ENCODE measurements at places on chromosomes 12 and 14.

DNA sequence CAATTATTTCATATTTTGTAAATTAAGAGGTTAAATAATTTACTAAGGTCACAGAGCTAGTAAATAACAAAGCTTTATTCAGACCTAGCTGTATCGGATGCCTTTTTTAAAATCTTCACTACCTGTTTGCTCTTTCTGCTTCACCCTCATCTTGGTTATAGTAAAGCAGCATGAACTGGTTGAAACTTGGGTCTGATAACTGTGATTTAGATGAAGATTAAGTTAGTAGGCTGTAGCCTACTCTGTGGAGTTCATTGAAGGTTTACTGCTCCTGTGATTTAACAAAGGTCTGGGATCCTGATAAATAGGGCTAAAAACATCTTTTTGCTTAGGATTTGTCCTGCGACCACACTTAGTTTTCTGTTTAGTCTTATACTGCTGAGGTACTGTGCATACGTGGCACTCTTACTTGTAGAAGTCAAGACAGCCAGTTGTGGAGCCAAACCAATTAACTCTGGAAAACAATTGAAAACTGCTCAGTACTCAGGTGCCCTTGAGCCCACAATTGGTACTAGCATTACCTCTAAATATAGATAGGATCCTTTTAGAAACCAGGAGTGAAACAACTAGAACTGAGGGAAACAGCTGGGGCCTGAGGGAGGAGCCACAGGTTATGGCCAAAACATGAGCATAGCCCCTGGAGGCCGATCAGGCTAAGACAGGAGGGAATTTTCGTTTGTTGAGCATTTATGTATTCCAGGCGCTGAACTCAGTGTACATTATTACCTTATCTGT is 2.3 kb downstream of the SPATS2 start:
- no peak for DNase-seq

- no peak for DNase-seq
Observed at GRCh38 chr12:3092764-3093163, 15.6 kb downstream of the TSPAN9 start.

DNA sequence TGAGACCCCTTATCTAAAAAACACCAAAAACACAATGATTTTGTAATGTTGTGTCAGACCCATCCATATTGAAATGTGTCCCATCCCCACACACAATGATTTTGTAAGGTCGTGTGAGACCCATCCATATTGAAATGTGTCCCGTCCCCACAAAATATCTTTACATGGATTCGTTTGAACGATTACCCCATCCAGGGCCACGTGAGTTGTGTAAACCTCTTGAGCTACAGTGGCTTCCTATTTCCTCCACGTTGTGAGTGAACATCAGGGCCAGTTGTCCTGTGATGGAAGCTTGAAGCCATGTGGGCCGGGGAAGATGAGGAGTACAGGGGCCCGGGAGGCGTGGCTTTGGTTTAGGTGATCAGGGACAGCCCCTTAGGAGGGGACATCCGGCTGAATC is 27.0 kb upstream of the ULK1 start:
- no peak for DNase-seq

DNA sequence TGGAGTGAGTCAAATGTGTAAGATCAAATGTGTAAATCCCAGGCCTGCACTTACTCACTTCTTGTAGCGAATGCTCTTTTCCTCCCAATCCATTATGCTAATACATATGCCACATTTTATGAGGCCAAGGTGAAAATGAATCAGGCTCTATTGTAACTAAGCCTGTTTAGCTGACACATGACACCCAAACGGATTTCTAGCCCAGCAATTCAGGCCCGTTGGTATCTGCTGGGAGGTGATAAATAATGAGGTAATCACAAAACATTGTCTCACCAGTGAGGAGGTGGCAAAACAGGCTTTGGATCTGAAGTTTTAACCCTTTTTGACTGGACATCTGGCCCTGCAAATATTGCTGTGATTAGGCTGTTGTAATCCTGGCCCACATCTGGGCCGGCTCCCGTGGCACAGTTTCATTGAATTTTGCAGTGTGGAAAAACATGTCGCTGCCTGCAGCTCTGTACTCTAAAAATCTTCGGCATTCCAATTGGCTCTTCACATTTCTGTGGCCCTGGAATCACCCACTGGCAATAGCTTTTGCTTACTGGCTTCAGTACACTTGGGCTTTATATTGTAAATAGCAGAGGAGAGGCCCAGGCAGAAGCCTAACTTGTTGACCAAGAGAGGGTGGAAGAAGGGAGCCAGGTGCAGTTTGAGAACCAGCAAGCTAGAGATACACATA is 106.1 kb downstream of the PAX9 start:
- peak; percentile 38 for DNase-seq

- no peak for DNase-seq
Observed at GRCh38 chr12:45582986-45583659, 146.4 kb upstream of the ARID2 start.

DNA sequence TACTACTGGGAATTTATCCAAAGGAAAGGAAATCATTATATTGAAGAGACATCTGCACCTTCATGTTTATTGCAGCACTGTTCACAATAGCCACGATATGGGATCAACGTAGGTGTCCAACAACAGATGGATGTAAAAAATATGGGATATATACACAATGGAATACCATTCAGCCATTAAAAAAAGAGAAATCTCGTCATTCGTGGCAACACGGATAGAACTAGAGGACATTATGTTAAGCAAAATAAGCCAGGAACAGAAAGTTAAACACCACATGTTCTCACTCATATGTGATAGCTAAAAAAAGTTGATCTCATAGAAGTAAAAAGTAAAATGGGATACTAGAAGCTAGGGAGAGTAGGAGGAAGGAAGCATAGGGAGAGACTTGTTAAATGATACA is 82.9 kb upstream of the CLMN start:
- no peak for DNase-seq

DNA sequence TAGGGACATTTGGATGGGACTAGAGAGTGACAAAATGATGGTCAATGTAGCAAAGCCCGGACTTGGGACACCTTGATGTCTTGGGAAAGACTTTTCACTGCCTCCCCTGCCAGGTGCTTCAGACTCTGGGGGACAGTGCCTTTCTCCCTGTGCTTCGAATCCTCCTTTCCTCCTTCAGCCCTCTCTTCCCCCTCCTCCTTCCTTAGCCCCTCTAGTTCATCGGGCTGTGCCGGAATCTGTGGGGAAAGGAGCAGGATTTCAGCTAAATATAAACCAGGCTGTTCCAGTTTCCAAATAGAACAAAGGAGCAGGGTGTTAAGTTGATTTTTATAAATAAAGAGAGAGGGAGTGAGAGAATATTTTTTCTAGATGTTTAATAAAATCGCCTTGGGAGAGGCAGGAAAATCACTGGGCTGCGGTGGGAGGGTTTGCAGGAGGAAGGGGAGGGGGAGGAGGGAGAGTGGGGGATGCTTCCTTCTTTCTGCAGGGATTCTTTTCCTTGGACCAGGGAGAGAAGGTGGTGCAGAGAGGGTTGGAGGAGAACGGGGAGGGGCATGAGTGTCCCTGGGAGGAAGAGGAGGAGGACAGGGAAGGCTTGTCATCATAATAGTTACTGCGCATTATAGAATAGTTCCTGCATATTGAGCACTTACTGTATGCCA is 21.3 kb upstream of the CABP1 start:
- no peak for DNase-seq

DNA sequence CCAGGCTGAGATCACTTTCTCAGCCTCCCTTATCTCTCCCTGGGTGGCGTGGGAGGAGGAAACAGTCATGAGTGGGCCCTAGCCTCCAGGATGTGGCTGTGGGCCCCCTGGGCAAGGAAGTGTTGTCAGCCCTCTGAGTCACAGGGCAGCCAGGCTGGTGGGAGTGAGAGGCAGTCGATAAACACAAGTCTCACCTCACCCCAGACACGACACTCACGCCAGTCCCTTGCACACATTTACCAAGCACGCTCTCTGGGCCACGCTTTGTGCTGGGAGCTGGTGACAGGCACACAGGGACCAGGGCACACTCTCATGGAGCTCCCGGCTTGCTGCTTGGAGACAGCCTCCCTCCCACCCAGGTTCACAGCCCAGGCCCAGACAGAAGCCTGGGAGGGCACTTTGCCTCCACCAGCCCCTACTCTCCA is 1.9 kb upstream of the KRT79 start:
- DNase-seq, result no peak

DNA sequence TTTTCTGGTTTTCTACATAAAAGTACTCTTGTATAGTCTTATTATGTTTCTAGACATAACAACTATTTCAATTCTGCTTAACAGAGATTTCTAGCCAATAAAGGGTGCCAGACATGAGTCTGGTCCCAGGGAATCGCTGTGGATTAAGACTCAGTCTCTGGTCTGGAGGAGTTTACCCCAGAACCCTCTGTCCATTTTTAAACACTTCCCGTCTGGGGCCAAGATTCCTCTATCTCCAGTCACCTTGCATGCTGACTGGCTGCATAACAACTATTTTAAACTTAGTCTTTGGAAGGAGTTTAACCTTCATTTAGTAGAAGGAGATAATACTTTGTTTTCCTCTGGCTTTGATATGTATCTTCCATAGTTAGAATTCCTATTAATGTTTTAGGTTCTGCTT is 163.1 kb upstream of the IFNG-AS1 start:
- no peak for DNase-seq

GRCh38 chr14:95291859-95292542 is 27.7 kb downstream of the CLMN start:
- DNase-seq, result no peak

GRCh38 chr12:65963862-65964240 is 139.6 kb downstream of the HMGA2 start:
- no peak for DNase-seq

- no peak for DNase-seq
Observed at GRCh38 chr12:22733756-22734155, 108.8 kb downstream of the ETNK1 start.

DNA sequence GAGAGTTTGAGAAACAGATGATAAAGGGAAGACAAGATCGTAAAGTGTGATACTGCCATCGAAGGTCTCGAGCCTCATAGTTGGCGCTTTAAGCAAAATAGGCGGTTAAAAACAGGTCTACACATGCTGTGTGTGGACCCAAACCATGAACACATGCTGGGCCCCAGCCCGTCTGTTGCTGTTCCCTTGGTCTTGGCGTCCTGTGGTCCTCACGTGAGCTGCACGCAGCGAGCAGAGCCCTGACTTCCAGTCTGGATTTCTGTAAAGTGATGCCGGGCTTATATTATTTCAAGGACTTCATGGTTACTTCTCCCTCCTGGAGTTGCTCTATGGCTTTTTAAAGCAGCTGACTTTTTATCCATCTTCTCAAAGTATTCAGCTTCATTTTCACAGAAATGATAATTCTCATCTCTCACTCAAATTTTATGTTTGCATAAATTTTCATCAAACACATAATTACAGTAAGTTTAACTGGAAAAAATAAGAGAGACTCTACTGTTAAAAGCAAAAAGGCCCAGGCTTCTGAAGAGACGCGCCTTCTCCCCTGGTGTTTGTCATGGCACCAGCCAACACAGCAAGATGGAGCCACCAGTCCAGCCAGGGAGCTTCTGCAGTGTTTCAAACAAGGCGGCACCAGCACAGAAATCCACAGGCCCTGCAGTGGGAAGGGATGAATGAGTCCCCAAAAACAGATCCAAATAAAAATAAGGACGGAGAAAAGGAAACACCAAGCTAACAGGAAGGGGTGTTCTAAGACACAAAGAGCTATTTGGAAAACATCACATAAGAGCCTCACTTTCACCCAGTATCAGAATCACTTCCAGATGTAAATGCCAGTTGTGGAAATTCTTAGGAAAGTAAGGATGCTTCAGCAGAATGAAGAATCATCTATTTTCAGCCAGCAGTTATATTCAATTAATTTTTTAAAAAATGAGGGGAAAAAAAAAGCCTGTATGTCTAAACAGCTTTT is 24.9 kb downstream of the SFSWAP start:
- no peak for DNase-seq

Measured in NCI-H1092 (cell line).